ENCODE measurements at places on chromosomes 11 and 22.

- DNase-seq: no peak
These were observed 32.2 kb downstream of the ZBTB16 start for GRCh38 chr11:114091516-114092397.

DNA sequence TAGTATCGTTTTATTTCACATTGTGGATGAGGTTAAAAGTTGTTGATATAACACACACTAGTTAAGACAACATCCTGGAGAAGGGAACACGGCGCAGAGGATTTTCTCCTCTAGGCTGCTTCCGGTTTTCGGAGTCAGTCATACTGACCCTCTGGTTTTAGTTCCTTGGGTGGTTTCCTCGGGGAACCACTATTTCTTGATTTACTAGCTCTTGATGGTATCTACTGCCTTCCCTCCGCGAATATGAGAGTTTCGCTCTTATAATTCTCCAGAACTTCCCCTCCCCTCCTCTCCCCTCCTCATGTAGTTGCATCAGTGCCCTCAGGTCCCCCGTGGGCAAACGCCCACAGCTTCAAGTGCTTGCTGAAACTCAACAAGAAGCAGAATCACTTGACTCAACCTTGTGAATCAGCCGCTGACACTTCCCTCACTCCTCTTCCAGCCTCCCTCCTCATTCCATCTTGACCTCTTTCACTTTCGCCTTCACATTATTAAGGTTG, 15.9 kb upstream of the APOBEC3A start:
- DNase-seq: peak; percentile 52

DNA sequence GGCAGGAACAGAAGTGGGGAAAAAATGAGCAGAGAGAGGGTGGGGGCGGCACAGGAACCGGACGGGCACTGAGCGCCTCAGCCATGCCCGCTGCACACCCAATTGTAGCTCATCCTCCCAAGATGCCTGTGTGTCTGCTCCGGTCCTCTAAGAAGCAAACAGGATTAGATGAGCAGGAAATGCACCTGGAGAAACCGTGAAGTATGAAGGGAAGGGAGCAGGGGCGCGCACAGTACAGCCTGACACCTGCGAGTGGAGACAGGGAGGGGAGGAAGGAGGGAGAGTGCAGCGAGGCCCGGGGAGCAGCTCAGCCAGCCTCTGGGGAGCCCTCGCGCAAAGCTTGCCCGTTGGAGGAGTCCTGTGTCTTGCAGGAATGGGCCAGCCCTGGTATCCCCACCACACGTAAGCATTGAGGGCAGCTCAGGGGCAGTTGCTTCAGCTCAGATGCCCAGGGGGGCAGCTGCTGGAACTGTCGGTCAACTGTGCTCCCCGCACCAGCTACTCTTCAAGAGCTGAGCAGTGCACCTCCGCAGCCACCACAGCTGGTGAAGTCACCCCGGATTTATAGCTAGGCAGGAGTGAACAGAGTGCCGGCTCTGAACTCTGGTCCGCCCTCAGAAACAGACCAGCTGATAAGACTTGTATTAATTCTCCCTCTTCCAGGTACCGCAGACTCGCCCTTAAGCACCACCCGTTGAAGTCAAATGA, 7.0 kb downstream of the DNAJB13 start:
- DNase-seq: no peak

DNA sequence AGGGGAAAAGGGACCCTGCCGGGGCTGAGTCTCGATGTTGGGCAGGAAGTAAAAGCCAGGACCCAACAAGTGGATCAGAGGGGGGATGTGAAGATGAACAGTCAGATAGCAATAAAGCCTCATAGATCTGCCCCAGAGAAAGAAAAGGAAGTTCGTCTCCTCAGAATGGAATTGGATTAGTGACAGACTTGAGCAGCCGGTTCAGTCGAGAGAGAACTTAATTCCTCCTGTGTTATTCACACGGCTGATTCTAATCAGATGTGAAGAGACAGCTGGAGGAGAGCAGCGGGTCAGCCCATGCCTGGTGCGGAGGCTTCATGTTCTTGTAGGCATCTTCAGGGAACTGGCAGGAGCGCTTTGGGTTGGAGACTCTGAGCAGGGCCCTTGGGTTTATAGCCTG, 29.3 kb upstream of the CABP7 start:
- DNase-seq: no peak

DNA sequence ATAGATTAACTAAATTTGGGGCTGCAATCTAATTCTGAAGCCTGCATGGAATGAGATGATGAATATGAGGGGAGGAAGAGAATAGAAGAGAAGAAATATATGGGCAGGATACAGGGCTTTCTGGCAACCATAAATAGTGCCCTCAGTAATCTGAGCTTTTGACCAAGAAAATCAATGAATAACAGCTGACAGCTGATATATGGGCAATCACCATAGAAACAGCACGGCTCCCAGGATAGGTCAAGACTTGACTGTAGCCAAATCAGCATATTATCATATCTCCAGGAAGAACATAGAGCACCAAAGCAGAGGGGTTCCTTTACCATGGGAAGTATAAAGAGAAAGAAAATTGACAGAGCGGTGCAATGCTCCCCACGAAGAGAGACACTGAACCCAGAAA, 643.8 kb upstream of the TENM4 start:
- no peak for DNase-seq

- no peak for DNase-seq
These were observed 626.3 kb upstream of the LRRC4C start for GRCh38 chr11:42085736-42086135.

GRCh38 chr11:11672789-11673188, 51.0 kb upstream of the GALNT18 start:
- no peak for DNase-seq

GRCh38 chr22:46275455-46276122, 7.8 kb downstream of the TTC38 start:
- no peak for DNase-seq

- no peak for DNase-seq
These were observed 327.1 kb upstream of the DDI1 start for GRCh38 chr11:103709371-103709770.

GRCh38 chr22:34306361-34306760, 386.1 kb upstream of the LARGE1 start:
- no peak for DNase-seq

DNA sequence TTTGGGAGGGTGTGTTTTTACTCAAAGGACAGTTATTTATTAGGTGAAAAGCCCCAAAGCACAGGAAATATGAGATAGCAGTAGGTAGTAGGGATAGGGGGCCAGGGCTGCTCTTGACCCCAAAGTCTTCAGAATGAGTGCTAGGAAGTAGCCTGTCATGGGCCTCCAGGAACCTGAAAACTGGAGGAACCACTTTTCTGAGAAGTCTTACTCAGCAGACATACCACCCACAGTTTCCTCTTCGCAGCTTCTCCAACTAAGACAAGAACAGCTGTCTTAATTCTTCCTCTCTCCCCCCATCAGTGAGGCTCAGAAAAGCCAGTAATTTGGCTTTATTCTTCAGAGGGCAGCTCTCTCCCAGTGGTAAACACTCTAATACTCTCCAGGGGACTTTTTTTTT, 84.0 kb upstream of the CTSC start:
- DNase-seq: peak; percentile 1

GRCh38 chr11:32602657-32603415, 19.2 kb downstream of the EIF3M start:
- DNase-seq: no peak

GRCh38 chr11:119713359-119714040, 15.5 kb downstream of the NECTIN1 start:
- no peak for DNase-seq

All from activated CD4-positive, CD25-positive, alpha-beta regulatory T cell treated with anti-CD3 and anti-CD28 coated beads, Interleukin-2, amount 50 U/mL, for 16 hours (primary cell).